ENCODE measurements at places on chromosomes 3 and 15.

DNA sequence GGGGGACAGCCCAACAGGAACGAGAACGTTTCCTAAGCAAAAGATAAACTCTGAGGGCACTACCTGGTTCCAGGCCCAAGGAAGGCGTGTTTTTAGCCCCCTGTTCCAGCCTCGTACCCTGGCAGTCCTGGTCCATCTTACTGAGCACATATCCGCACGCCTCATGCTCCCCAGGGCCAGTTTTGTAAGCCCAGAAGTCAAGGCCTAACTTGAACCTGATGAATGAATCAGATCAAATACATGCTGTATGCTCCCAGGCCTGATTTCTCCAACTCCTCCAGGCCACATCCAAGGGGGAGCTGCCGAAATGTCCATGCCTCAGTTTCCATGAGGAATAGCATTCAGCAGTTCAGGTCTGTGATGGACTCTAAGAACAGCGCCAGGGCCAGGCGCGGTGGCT lies 14.3 kb upstream of the DOCK3 start:
- no peak for DNase-seq

GRCh38 chr15:66452971-66453580 lies 44.5 kb downstream of the SNAPC5 start:
- DNase-seq, result no peak

DNA sequence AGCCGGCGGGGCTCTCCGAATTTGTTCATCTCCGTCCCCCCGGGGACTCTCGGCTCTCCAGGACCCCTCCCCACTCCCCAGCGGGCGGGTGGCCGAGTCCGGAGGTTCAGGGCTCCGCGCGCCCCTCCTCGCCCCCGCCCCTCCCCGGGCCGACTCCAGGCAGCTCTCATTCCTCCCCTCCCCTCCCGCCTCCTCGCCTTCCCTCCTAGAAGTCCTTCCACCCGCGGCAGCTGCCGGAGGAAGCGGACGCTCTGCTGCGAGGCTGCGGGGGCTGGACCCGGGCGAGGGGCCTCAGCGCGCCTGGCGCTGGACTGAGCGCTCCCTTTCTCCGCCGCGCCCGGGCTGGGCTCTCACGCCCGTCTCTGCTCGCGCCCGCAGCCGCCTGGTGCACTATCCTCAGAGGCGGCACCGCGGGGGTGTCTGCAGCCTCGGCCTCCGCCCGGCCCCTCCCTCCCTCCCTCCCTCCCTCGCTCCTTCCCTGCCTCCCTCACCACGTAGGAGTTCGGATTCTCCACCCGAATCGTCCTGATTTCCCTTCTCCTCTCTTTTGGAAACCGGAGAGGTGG lies at the start of gene ROBO2:
Gene ROBO2, plus strand, starts transcription at position 494 of the 566 bp plus-strand sequence. CDS start 687 bp downstream, outside the sequence.
- peak; percentile 83 for DNase-seq

DNA sequence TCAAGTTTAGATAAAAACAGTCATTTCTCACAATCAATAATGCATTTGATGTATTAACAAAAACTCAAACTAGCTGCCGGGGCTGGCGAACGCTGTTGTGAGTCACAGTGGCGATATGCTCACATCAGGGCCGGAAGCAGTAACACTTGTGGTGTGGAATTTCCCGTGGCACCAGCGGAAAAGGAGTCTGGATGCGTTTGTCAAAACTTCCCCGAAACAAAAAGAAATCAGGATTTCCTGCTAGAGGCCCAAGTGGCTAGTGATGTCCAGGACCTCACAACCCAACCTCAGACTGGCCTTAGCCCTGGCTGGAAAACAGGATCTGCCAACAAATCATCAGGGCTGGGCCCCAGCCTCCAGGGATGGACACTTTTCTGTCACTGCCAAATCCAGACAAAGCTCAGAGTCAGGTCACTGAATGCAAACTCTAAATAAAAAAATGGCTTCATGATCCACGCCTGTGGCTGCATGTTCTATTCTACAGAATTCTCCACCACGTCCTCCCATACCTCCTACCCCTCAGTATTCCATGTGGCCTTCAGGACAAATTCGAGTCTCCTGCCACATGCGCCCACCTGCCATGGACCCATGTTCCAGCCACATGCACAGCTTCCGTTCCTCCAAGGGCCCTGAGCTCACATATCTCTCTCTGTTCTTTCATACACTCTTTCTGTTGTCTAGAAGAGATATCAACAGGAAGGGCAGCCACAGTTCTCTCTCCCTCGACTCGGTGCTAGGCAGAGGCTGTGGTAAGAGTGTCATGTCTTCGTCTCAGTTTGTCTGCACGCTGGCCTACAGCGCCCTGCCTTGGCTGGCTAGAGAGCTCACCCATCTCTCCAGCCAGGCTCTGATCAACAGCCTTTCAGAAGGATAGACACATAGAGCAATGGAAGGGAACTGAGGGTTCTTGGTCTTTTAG lies 35.4 kb downstream of the EHD4 start:
- DNase-seq, result peak; percentile 44

- no peak for DNase-seq
These were observed 245.3 kb downstream of the MCTP2 start for GRCh38 chr15:94476686-94477085.

- peak; percentile 42 for DNase-seq
These were observed 48.0 kb upstream of the RAB6B start for GRCh38 chr3:133943639-133944141.

DNA sequence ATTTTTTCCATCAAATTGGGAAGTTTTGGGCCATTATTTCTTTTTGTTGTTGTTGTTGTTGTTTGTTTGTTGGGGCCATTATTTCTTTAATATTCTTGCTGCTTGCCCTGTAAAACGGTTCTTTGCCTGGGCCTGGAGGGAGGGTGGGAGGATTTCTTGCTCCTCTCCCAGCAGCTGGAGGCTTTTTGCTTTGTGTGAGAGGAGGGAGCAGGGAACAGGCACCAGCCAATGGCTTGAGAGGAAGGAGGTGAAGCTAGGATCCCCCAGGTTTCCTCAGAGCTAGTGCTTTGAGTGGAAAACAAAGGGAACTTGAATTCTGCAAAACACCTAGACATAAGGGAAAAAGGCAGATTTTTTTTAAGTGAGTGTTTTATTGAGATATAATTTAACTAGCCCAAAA lies 61.2 kb upstream of the DNAJC19 start:
- DNase-seq, result no peak
